Umbilical cord (tissue), 2 donors: ENCODE measurements at places on chromosomes 6 and 20.

DNA sequence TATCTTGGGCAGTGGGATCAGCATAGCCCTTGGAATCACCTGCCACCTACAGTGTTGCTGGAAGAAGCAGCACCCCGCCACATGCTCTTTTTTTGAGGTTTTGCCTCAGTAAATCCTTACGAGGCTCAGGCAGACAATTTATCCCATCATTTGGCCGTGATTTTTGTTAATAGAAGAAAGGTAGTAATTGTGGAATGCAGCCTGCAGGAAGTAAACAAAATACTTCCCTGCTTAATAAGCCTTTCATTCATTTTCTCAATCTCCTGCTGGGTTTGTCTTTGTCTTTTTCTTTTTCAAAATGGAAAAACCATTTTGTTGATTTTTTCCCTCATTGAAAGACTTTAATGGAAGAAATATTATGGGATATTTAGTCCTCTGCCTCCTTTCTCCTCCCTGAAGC is 93.7 kb upstream of the CD83 start:
- DNase-seq = no peak

GRCh38 chr20:37354210-37355195 is 8.6 kb downstream of the SRC start:
- no peak for DNase-seq

DNA sequence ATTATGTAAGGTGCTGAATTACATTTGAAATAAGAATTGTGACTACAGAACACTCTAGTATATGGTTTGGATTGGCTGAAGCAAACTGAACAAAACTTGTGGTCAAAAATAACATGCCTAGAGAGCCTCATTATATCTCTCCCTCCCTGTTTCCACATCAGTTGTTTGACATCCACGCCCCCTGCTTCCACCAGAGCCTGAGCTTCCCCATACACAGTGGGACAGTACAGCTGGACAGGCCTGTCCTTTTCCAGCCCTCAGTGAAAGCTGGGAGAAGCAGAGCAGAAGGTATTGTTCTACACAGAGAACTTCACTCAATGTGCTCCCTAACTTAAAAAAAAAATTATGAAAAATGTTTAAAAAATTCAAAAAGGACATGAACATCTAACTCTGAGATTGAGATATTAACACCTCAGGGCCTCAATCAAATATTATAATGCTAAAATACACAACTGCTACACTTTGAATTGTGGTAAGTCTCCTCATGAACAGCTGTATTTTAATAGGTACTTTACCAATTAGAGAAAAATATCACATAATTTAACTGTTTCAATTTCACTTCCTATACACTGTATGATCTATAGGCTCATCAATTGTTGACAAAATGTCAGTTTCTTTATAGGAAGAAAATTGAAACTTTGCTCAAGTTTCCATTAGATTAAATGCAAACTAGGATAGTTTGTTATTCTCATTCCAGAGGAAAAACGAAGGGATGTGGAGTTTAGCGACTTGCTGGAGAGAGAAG is 44.9 kb upstream of the SCML4 start:
- DNase-seq = no peak

DNA sequence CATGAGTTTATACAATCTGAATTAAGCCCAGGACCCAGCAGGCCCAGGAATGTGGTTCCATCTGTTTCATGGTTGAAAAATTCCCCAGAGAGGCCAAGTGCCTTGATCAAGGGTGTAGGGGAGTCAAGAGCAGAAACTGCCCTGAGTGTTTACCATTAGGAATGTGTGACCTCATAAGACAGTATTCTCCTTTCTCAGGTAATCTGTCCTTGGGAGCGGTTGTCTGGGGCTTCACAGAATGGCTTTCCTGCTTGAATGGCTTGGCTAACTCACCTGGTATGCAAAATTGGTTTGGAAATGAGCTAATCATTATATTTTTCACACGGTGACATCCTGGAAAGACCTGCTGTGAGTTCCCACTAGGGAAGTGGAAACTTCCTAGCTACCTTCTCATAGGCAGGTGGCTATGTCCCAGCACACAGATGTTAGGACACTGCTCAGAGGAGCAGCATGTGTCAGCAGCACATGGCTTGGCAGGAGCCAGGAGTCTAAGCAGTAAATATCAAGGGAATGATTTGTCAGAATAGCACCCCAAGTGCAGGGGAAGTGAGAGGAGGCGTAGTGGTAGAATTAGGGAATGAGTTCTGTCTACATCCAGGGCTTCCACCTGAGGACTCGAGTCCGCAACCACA is 17.7 kb downstream of the CLIC5 start:
- DNase-seq = no peak

GRCh38 chr6:32190911-32191677 is 1.1 kb upstream of the PBX2 start:
- no peak for DNase-seq

- no peak for DNase-seq
These were observed 676.5 kb downstream of the TENT5A start for GRCh38 chr6:81075974-81076373.

- DNase-seq = peak; percentile 75
These were observed 12.4 kb downstream of the FRS3 start for GRCh38 chr6:41767112-41767833.

GRCh38 chr6:149851461-149852110 is 12.6 kb downstream of the LRP11 start:
- DNase-seq = no peak
